Skin of body (tissue), 3 donors: ENCODE measurements at places on chromosomes 11 and 22. TPM values are rescaled to one million over a fixed set of nuclear protein-coding genes. Genes with fewer than 3 reads are reported as not detected.
A peak's percentile ranks its signal among the peaks of the same experiment; 100 is the strongest.

Gene GGTLC3
- total RNA-seq: not detected

- peak; percentile 33 for DNase-seq
Measured at GRCh38 chr22:24951942-24952836, at the start of gene KIAA1671. KIAA1671 (plus strand) TSS chr22:24952716; CDS start chr22:25028000, 75,284 bp downstream.

GRCh38 chr22:30212363-30212995 lies 34.1 kb downstream of the LIF start:
- no peak for DNase-seq

Gene PRG3
- 2.9 TPM for total RNA-seq

- no peak for DNase-seq
Measured at GRCh38 chr11:127656116-127656836, 655.7 kb upstream of the KIRREL3 start.

DNA sequence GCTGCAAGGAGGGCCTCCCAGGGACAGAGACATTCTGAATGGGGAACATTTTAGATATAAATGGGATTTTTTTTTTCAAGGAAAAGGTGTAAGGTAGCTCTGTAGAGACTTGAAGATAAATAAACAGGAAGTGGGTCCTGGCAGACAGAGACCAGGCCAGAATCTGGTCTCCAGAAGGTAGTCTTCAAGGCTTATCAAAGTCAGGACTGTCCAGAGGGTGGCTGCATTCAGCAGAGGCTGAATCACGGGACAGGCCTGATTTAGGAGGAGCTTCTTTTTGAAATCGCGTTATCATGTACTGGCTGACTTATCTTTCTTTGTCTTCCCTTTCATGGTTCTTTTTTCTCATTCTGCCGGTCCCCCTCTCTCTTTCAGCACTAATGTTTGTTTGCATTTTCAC lies 542.9 kb downstream of the NTM start:
- DNase-seq: no peak

Gene GPHA2
- not detected for total RNA-seq

DNA sequence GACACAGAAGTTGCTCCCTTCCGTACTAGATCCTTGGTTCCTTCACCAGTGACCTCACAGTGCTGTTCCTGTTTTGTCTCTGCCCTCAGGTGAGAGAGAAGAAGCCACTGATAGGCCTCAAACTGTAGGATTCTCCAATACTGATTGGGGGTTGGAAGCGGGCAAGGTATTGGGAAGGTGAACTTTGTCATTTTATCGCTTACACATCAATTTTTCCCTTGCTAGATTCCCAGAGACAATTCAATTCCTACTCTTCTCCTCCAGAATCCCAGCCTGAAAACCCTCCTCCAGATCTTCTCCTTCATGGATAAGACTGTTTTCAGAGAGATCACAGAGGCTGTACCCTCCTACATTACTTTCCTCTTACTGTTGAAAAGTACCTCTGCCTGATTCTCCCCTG lies 9.4 kb upstream of the OR2D3 start:
- no peak for DNase-seq

DNA sequence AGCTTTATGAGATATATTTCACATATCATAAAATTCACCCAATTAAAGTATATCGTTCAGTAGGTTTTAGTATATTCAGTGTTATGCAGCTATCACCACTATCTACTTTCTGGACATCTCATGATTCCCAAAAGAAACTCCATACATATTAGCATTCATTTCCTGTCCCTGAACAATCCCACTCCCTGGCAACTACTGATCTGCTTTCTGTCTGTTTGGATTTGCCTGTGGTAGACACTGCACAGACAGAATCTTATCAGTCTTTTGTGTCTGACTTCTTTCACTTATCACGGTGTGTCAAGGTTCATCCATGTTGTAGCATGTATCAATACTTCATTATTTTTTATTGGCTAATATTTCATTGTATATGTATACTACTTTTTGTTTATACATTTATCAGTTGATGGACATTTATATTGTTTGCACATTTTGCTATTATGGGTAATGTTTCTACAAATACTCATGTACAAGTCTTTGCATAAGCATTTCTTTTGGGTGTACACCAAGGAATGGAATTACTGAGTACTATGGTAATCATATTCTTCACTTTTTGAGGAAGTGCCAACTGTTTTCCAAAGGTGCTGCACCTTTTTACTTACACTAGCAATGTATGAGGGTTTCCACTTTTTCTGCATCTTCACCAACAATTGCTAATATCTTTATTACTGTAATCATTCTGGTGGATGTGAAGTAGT lies 373.9 kb downstream of the AASDHPPT start:
- DNase-seq: no peak

DNA sequence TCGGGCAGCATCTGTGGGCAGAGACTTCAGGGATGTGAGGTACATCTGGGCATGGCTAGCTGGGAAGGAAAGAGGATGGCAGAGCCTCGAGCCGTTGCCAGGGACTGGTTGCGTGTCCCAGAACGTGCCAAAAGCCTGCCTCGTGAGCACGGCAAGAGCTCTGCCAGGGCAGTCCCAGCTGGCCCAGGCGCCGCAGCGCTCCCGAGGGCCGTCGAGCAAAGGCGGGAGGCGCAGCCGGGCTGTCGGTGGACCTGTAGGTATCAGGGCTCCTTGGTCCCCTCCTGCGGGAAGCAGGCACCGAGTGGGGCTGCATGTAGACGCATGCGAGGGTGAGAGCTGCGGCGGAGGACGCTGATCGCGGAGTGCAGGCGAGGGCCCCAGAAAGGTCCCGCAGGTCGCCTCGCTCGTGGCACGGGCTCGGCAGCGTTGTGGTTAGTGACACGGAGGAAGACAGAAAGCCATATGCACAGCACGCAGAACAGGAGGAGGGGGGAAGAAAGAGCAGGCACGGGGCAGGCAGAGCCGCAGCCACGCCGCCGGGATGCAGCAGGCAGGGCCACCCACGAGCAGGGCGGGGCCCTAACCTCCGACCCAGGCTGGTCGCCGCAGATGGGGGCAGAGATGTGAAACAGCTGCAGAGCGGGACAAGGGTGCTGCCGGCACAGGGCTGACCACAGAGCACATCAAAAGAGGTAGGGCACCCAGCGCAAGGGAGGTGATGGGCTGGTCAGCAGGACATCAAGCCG lies 18.0 kb downstream of the LSP1 start:
- no peak for DNase-seq

- DNase-seq: no peak
Measured at GRCh38 chr11:62999649-63000048, 14.9 kb upstream of the SLC22A6 start.

- peak; percentile 13 for DNase-seq
Measured at GRCh38 chr11:105092256-105093239, 47.0 kb downstream of the CARD18 start.

- DNase-seq: no peak
Measured at GRCh38 chr11:34146411-34146810, 41.0 kb downstream of the NAT10 start.

- no peak for DNase-seq
Measured at GRCh38 chr22:18048041-18048440, 23.7 kb upstream of the MICAL3 start.

GRCh38 chr11:96579656-96580055 lies 189.8 kb downstream of the JRKL start:
- no peak for DNase-seq

DNA sequence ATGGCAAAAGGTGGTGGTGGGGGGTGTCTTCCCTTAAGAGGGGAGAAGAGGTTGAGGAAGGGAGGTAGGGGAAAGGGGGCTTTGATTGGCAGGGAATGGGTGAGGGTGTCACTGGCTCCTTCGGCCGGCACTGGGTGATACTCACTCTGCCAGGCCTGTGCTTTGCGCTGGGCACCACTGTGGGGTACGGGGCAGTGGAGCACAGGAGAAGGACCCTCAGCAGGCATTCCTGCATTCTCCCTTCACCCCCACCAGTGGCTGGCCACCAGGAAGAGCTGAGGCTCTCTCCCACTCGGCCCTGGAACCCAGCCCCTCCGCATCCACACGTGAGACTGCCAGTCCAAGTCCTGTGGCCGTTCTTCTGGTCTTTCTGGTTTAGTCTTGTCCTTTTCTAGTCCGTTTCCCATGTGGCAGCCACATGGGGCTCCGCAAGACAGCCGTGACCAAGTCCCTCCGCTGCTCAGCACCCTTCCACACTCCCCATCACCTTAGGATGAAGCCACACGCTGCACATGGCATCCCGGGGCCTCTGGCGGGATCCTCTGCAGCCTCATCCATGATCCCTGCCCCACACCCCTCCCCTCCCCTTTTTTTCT lies 8.0 kb downstream of the CAPN5 start:
- DNase-seq: no peak

DNA sequence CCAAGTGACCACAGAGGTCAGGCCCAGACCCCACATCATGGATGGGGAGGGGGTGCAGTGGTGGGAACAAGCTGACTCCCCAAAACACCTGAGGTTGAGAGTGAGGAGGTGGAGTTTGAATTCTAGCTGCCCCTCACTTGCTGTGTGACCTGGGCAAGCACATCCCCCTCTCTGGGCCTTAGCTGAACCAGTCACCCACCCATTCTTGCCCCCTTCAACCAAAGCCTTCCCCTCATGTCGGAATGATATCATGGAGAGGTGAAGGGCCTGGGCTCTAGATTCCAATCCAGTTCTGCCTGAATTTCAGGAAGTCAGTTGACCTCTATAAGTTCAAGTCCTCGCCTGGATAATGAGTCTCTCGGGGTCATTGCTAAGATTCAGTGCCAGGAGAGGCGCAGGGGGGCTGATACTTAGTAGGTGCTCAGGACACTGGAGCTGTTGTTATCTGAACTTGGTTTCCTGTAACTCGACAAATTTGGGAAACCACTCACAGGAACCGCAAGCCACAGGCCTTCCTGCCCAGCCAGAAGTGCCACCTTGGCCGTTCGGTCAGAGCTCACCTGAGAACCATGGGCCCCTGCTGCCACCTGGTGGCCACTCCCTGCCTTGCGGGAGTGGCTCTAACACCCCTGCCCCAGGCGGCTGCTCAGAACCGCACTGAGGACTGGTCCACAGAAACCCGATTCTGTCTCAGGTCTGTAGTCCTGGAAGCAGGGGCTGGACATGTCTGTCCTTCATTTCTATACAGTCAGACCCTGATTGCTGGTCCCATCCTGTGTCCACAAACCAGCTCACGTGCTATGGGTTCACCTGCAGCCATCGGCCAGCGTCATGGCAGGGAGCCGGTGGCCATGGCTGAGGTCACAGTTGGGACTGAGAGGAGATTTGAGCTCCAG lies 6.9 kb downstream of the CDC42EP1 start:
- no peak for DNase-seq

DNA sequence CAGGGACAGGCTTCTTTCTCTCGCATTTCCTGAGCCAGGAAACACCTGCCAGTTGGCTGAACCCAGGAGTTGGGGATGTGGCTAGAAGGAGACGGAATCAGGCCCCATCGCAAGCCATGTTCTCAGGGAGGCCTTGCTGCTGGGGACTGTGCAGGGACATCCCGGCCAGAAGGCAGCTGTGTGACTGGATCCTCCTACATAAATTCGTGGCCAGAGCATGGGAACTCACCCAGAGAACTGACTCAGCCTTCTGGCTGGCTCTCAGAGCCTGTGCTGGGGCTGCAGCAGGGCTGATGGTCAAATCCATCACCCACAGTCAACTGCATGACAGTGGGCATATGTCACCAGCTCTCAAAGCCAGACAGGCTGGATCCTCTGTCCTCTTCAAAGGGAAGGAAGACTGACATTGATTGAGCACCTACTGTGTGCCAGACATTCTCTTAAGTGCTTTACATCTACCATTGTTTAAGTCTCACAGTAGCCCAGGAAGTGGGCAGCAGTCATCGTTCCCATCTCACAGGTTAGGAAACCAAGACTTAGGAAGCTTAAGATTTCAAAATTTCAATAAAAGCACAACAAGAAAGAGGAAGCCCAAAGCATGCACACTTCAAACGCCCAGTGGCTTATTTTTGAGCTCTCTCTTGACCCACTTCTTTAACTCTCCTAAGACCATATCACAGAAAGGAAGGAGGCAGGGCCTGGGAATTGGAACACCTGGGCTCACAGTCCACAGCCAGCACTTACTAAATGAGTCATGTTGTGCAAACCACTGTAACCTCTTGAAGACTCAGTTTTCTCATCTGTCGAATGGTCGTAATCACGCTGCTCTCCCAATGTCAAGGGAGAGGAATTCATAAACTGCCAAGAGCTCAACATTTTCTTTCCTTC lies 30.9 kb upstream of the CACNG2 start:
- DNase-seq: no peak

Gene POTEH
- total RNA-seq: not detected

Gene DCDC1
- total RNA-seq: 0.89 TPM

DNA sequence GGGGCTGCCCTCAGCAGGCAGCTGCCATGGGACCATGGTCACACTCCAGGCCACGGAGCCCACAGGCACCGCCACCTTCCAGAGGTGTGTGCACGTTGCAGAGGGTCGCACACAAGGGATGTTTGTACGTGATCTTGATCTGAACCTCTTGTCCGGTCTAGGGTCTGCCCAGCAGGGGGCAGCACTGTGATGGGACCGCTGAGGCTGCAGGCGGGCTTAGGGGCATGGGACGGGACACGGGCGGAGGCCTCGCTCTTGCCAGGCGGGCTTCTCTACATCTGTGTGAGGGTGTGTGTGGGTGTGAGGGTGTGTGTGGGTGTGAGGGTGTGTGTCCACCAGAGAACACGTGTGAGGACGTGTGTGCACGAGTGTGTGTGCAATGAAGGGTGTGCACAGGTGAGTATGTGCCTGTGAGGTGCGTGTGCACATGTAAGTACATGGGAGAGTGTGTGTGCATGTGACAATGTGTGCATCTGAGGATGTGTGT lies 52.4 kb downstream of the CACNA1I start:
- no peak for DNase-seq

Gene TEX12
- 0.20 TPM for total RNA-seq

DNA sequence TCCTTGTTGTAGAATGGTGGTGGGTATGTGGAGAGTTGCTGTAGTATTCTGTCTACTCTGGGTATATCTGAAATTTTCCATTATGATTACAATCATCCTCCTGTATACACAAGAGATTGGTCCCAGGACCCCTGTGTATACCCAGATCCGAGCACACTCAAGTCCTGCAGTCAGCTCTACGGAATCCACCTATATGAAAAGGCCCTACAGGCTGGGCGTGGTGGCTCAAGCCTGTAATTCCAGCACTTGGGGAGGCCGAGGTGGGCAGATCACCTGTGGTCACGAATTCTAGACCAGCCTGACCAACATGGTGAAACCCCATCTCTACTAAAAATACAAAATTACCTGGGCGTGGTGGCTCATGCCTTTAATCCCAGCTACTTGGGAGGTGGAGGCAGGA lies 17.2 kb downstream of the PARVA start:
- DNase-seq: no peak

Gene FAU
- 353 TPM for total RNA-seq

Gene FJX1
- 7.0 TPM for total RNA-seq

Gene ACCSL
- total RNA-seq: not detected

GRCh38 chr11:776263-776560 lies 1.1 kb downstream of the GATD1 start:
- no peak for DNase-seq

- DNase-seq: peak; percentile 4
Measured at GRCh38 chr11:118290923-118291322, 13.6 kb upstream of the CD3E start.

Gene SCARF2
- 10.3 TPM for total RNA-seq
